Karpas-422 (cell line): ENCODE measurements at places on chromosomes 7 and 10.

DNA sequence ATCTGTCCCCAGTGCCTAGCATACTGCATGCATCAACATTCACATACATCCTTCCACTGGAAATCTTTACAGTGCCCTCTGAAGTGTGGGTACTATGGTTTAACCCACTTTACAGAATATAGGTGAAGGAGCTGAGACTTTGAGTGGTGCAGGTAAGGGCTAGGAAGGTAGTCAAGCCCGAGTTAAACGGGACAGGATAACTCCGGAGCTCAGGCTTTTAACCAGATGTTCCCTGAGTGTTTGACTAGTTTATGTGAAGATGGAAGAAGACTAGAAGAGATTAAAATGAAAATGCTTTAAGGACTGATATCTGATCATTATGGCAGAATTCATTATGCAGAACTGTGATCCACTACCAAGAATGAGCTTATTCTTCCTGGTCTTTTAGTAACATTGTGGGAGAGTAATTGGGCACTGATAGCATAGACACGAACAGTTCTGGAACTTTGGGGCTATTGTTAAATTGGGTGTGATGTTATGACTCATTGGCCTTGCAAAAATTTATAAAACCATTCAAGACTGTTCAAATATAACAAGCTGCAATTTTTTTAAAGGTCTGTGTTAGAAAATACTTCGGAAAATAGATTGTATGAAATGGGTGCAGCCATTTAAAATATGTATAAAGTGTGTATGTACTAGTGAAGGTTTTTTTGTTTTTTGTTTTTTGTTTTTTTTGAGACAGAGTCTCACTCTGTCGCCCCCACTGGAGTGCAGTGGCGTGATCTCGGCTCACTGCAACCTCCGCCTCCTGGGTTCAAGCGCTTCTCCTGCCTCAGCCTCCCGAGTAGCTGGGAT lies 4.4 kb downstream of the CUL1 start:
- DNase-seq = no peak

DNA sequence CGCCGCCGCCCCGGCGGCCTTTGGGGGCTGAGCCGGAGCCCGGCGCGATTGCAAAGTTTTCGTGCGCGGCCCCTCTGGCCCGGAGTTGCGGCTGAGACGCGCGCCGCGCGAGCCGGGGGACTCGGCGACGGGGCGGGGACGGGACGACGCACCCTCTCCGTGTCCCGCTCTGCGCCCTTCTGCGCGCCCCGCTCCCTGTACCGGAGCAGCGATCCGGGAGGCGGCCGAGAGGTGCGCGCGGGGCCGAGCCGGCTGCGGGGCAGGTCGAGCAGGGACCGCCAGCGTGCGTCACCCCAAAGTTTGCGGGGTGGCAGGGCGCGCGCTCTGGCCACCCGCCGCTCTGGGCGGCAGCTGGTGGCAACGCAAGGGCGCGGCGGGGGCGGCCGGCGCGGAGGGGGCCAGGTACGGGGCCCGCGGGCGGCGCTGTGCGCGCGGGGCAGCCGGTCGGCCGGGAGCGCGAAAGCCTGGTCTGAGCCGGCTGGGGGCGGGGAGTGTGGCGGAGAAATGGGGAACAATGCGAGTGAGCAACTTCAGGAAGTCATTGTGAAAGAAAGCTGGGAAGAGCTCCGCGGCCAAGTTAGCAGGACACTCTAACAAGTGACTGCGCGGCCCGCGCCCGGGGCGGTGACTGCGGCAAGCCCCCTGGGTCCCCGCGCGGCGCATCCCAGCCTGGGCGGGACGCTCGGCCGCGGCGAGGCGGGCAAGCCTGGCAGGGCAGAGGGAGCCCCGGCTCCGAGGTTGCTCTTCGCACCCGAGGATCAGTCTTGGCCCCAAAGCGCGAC lies at the start of gene IKZF1:
TSS of gene IKZF1 (plus strand) at position 588 of the 782 bp plus-strand sequence. CDS start 14,346 bp downstream, outside the sequence.
- DNase-seq = peak; percentile 79

DNA sequence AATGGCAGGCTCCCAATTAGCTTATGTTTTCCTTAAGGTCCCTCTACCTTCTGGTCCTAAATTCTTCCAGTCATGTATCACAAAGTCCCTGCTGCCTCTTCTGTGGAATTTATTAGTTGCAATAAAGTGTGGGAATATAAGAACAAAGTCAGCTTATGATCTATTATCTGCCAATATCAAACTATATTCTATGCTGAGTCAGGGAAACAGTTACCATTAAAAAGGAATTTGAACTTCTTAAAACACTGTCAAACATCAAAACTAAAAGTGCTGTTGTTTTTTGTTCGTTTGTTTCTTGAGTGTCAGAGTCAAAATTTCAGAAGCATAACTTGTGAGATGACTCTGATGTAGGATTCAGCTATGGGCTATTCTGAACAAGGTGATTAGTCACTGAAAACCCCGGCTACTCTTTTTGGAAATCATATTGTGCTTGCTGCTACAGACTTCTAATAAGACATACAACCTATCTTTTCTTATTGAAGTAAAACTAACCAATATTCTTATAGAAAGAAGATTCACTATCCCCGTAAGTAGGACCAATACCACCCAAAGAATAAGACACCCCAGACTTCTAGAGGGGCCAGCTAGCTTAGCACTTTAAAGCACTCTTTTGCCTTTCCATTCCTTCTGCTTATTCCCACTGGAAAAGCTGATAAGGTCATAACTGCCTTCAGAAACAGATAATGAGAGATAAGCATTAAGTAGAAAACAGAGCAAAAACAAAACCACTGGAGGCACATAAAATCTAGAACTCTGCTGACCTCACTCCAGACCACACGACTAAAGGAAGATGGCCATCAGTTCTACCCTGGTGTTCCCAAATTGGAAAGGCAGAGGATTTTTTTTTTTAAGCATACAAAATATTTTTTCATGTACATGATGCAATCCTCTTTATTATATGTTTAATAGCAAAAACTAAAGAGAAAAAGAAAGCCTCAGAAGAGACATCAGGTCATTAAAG lies 370.6 kb downstream of the PARD3 start:
- DNase-seq = no peak

- no peak for DNase-seq
Measured at GRCh38 chr7:2785071-2785500, 59.0 kb downstream of the GNA12 start.

DNA sequence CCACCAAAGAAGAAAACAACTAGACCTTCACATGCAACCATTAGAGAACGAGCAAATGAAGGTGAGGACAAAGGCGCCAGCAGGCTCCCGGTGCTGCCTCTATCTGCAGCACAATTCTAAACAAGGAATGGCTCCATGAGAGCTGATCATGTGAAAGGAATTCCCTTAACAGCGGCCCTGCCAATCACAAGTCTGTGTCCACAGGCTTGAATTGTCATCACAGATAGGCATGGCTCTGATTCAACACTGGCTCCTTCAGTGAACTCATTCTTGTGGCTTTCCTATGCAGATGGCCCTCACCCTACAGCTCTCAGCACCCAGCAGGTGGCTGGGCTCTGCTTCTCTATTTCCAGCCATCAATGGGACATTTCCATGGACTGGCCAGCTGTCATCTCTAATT lies 36.2 kb downstream of the LAMB1 start:
- DNase-seq = no peak

GRCh38 chr7:35849158-35849831 lies 48.4 kb downstream of the SEPTIN7 start:
- DNase-seq = no peak

- no peak for DNase-seq
Measured at GRCh38 chr7:38716397-38716796, 85.2 kb upstream of the AMPH start.

DNA sequence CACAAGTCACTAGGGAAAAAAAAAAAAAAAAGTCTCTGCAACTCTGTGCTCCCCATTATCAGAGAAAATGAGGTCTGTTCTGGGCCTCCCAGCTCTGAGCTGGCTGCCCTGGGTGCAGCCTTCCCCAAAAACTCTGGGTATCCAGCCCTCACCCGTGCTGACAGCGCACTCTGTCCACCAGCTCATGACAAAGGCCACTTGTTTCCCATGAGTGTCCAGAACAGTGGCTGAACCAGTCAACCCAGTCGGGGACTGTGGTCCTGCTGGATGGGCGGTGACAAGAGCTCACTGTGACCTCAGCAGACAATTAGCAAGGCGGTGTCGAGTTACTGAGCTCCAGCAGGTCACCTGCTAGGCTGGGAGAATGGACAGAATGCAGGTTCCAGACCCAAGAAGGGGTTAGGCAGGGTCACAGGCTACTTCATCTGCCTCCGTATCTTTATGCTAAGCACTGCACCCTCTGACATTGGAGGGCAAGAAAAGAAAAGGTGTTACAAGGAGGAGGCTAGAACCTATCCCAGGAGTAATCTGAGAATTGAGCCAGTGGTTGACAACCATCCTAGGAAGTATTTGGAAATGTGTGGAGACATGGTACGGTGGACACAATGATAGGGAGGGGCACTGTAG lies 37.2 kb downstream of the DLG5 start:
- no peak for DNase-seq
